ENCODE measurements at places on chromosomes 1 and 21.
A peak's percentile ranks its signal among the peaks of the same experiment; 100 is the strongest.

GRCh38 chr1:9728451-9729295 is 77.1 kb downstream of the PIK3CD start:
- DNase-seq = no peak

- no peak for DNase-seq
Observed at GRCh38 chr21:41064951-41065350, 103.0 kb upstream of the BACE2 start.

- no peak for DNase-seq
Observed at GRCh38 chr1:151346082-151346768, 827 bp downstream of the RFX5 start.

DNA sequence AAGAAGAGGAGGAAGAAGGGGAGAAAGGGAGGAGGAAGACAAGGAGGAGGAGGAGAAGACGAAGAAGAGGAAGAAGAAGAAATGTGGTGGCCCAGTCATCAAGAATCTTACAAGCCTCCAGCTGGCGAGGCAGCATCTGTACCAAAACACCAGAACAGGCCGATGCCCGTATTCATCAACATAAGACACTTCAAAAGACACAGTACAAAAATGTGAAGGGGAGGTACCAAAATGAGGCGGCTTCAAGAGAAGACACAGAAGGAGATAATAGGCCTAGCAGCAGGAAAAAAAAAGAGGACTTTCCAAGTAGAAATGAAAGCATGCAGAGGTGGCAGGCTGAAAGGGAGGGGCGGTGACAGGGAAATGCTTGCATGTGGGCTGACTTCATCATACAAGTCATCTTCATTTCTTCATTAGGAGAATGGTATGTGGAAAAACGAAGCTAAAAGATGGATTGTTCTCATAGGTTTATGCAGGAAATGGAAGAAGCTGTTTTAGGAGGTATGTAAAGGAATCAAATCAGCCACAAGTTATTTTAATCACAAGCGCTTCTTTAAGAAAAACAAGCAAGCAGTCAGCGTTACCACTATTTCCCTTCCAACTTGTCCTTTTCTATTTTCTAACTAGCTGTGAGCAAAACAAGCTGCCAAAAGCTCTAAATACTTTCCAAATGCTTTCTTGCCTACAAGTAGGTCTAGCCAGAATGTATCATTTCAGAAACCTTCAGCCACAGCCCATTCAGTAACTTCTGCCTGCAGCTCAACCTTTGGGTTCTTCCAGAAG is 192.3 kb downstream of the SLC45A1 start:
- peak; percentile 88 for DNase-seq

DNA sequence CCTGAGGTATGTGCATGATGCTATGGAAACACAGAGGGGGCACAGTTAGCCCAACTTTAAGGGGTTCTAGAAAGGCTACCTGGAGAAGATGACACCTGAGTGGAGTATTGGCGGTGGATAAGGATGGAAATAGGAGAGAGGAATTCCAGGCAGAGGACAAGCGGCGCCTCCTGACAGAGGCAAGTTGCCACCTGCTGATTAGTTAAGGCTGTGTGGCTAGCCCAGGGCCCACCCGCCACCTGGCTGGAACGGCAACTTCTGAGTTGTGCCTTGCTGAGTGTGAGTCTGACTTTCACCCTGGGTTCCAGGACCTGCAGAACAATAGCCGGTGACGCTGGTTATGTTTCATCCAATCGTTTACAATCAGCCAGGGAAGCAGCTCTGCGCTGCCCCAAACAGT is 126.9 kb upstream of the LMO4 start:
- no peak for DNase-seq

- DNase-seq = peak; percentile 92
Observed at GRCh38 chr1:36136535-36136934, 11.5 kb upstream of the COL8A2 start.

DNA sequence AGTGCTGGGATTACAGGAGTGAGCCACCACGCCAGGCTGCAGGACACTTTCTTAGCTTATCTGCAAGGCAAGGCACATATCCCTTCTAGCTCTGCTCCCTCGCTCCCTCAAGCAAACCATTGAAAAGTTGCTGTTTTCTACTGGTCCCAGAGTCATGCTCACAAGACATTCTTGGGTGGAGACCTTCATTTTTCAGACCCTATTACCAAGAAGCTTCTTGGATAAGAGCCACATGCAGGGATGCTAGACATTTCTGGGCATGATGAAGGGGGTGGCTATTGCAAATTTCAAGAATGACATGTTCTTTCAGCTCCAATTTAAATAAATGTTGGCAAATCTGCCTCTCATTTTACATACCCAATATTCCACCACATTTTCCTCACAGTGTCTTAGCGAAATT is 33.9 kb downstream of the CAPN9 start:
- DNase-seq = no peak

GRCh38 chr1:235327559-235328270 is at the start of gene ARID4B:
ARID4B (minus strand) TSS chr1:235328179; CDS start chr1:235326919, 1,260 bp downstream.
- no peak for DNase-seq

GRCh38 chr1:201565024-201565730 is 26.2 kb downstream of the NAV1 start:
- no peak for DNase-seq

DNA sequence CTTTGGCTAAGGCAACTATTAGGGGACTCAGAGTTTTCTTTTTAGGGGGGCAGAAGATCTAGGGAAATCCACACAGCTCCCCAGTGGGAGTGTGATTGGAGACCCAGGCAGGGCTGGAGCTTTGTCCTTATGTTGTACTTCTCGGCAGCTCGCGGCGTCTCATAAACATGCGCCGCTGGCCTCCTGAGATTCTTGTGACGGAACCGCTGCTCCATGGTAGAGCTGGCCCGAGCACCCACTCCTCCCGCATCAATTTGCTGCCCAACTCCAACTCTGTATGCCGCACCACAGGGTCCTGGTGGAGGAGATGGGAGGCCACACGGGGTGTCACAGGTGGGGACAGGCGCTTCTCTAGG is 143.9 kb downstream of the GALNT2 start:
- no peak for DNase-seq

GRCh38 chr1:246780264-246780663 is 56.1 kb downstream of the SCCPDH start:
- DNase-seq = no peak

GRCh38 chr1:176448340-176448739 is 14.6 kb upstream of the PAPPA2 start:
- no peak for DNase-seq

- DNase-seq = no peak
Observed at GRCh38 chr1:78088015-78088414, 42.2 kb downstream of the GIPC2 start.

GRCh38 chr1:35120458-35121133 is 41.4 kb downstream of the ZMYM1 start:
- peak; percentile 2 for DNase-seq

GRCh38 chr21:26842974-26843932 is 2.0 kb downstream of the ADAMTS1 start:
- DNase-seq = peak; percentile 96

- peak; percentile 58 for DNase-seq
Observed at GRCh38 chr1:29235955-29236711, at the start of gene PTPRU. PTPRU (plus strand) TSS chr1:29236522; CDS start chr1:29236645, 123 bp downstream.

DNA sequence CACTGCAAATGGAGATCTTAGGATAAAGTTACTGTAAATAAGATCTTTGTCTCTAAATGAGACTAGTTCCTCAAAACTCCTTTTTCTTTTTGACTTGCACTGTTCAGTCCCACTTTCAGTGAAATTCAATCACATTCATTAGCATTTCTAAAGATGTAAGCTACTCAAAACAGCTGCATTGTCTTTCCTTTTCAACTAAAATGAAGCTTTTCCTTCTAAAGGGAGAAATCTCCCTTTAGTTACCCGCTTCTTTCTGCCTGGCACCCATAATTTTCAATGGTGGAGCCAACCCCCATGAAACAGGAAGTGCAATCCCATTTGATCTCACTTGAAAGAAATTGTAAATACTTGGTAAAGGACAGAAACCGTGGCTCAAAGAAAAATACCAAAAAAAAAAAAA is 387.4 kb upstream of the PKN2 start:
- DNase-seq = no peak

- DNase-seq = no peak
Observed at GRCh38 chr1:160580221-160580812, 1.0 kb upstream of the CD84 start.

DNA sequence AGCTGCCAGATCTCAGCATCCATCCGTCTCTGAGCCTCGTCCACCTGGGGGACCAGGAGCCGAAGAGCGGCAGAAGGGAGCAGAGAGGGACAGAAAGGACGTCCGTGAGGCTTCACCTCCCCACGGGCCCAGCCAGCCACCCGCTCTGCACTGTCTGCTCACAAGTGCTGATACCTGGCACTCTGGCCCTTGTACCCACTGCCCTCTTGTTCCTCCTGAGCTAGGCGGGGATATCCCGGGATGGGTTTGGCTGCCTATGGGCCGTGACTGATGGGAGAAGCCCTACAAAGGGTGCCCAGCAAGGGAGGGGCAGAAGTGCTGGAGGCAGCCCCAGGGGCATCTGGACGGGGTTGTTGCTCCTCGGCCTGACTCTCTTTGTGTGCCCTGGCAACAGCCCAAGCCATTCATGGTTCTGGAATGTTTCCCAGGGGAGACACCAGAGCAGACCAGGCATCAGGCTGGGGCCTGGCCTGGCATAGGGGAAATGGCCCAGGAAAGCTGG is 57.6 kb downstream of the LDLRAD2 start:
- DNase-seq = peak; percentile 83

GRCh38 chr1:36055706-36056105 is 28.2 kb upstream of the TEKT2 start:
- no peak for DNase-seq

GRCh38 chr1:9324246-9325096 is 31.8 kb downstream of the SPSB1 start:
- DNase-seq = no peak

- peak; percentile 8 for DNase-seq
Observed at GRCh38 chr1:194014014-194014413, 827.6 kb upstream of the B3GALT2 start.

DNA sequence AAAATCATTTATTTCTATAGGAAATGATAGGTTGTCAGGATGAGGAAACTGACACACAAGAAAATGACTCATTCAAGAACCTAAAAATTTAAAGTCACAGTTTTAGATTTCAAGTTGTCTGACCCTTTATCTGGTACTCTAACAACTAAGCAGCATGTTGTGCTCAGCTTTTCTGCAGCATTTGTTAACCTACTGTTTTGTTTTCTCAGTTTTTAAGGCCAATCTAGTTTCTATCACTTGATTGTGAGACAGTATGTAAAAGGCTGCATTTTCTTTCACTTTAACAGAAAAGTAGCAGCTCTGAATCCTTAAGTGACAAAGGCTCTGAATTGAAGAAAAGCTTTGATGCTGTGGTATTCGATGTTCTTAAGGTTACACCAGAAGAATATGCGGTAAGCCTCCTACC is 59.1 kb downstream of the RALGPS2 start:
- no peak for DNase-seq

DNA sequence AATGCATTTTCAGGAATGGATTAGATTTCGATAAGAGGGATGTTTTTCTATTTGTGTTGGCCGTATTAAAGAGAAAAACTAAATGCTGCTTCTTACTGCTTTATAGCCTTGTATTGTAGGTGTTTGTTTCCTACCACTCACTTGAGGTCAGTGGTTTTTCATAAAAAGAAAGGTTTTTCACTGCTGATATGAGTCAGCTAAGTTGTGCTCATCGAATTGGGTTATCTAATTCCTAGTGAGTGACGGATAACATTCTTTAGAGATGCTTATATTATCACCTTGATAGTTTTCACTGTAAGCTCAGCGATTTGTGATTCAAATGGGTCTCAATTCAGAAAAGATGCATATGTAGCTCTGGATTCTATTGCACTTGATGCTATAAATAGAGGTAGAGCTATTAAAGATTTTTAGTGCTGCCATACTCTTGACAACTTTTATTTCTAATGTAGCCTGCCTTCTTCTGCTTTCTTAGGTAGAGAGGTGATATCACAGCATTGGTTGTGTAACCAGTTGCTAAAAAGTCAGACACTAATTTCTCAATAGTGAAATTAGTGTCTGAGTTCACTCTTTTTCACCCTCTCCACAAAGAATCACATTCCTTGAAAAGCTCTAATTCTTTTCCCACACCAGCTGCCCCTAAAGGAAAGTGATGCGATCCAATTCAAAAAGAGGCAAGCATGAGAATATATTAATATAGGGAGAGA is 180.0 kb downstream of the RASAL2 start:
- peak; percentile 52 for DNase-seq

DNA sequence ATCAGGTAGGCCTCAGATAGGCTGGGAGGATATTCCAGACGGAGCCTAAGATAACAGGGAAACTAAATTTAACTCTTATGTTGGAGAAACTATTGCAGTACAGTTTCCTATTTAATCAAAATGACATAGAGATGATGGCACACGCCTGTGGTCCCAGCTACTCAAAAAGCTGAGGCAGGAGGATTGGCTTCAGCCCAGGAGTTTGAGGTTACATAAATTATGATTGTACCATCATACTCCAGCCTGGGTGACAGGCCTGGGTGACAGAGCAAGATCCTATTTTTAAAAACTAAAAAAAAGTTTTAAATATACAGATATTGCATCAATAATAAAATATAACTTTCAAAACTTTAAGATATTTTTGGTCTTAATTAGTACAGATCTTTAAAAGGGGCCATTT is 25.2 kb upstream of the TAL1 start:
- no peak for DNase-seq

GRCh38 chr1:16241221-16241708 is 4.3 kb upstream of the CPLANE2 start:
- DNase-seq = no peak

DNA sequence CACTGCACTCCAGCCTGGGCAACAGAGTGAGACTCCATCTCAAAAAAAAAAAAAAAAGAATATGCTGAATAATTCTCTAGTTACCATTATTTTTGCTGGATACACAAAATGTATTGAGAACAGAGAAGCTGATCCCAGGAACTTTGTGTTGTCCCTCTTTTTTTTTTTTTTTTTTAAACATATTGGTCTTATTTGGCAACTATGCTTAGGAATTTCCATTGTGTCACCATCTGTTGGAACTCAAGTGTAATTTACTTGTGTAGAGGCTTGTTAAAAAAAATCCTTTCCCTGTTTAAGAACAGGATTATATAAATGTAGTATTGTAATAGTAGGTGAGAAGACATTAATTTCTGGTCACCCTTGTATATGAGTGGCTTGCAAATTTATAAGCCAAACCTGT is 28.6 kb downstream of the CAMSAP2 start:
- DNase-seq = peak; percentile 51

- peak; percentile 19 for DNase-seq
Observed at GRCh38 chr1:233614173-233614742, 352 bp downstream of the KCNK1 start.

GRCh38 chr1:87154384-87154783 is 174.3 kb upstream of the LMO4 start:
- DNase-seq = no peak

DNA sequence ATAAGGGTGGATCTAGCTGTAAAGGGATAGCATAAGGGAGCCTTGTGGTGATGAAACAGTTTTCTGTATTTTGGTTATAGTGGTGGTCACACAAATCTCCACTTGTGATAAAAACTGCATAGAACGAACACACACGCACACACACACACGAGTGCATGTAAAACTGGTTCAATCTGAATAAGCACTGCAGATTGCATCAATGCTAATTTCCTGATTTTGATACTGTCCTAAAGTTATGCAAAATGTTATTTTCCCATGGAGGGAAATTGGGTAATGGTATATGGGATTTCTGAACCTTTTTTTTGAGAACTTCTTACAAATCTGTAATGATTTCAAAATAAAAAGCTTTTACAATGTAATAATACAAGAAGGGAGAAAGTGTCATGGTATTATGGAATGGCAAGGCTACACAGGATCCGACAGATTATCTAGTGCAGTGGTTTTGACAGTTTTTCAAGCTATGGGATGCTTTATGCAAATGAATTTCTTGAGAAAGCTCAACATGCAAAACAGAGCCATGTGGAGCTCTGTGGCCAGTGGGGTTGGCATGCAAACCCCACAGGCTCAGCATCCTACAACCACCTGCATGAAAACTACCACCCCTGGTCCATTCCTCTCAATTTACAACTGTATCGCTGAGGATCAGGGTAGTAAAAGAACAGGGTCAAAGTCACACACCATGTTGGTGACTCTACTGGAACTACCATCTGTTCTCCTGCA is 18.8 kb downstream of the SLC41A1 start:
- no peak for DNase-seq

Data from IMR-90 (cell line).